BJ (cell line): ENCODE measurements at places on chromosomes 7 and 10. TPM values are rescaled to one million over a fixed set of nuclear protein-coding genes. Genes with fewer than 3 reads are reported as not detected.

GRCh38 chr10:124016804-124017375, 76.5 kb downstream of the CHST15 start:
- no peak for DNase-seq

DNA sequence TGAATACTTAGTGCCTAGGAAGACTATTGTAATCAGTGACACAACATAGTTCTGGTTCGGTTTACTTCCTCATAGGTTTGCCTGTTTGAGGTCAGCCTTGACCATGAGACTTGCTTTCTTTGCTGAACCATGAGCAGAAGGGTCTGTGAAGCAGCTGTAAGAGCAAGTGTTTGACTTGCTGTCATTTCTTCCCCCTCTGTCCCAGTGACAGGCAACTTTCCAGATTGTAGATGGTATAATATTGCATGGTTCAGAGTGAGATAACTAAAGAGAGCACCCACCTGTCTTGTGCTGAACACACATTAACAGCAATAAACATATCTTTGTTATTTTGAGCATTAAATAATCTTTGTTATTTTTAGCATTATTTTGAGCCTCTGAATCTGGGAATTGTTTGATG, 9.3 kb upstream of the RTKN2 start:
- no peak for DNase-seq

- DNase-seq: no peak
Measured at GRCh38 chr7:130444751-130445407, 4.1 kb upstream of the CEP41 start.

GRCh38 chr7:2959828-2960599, 83.7 kb downstream of the CARD11 start:
- DNase-seq: no peak

GRCh38 chr7:120733143-120733542, 124.8 kb downstream of the TSPAN12 start:
- no peak for DNase-seq

DNA sequence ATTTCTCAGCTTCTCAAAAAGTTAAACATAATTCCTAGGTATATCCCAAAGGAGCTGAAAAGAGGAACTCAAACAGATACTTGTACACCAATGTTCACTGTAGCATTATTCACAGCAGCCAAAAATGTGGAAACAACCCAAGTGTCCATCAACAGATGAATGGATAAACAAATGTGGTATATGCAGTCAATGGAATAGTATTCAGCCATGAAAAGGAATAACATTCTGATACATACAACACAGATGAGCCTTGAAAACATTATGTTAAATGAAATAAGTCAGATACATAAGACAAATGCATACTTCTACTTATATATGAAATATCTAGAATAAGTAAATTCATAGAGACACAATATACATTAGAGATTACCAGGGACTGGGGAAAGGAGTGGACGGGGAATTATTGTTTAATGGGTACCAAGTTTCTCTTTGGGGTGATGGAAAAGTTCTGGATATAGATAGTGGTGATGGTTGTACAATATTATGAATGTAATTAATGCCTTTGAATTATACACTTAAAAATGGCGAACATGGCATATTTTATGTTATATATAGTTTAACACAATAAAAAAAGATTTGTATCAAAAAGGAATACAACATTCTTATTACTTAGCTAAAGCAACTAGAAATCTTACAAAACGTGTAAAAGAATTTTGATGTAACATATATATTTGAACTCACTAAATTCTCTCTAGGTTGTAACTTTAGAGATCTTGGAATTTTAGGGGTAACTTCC, 15.0 kb downstream of the PEX1 start:
- no peak for DNase-seq

GRCh38 chr7:75732764-75733630, 5.7 kb downstream of the HIP1 start:
- DNase-seq: peak; percentile 84

DNA sequence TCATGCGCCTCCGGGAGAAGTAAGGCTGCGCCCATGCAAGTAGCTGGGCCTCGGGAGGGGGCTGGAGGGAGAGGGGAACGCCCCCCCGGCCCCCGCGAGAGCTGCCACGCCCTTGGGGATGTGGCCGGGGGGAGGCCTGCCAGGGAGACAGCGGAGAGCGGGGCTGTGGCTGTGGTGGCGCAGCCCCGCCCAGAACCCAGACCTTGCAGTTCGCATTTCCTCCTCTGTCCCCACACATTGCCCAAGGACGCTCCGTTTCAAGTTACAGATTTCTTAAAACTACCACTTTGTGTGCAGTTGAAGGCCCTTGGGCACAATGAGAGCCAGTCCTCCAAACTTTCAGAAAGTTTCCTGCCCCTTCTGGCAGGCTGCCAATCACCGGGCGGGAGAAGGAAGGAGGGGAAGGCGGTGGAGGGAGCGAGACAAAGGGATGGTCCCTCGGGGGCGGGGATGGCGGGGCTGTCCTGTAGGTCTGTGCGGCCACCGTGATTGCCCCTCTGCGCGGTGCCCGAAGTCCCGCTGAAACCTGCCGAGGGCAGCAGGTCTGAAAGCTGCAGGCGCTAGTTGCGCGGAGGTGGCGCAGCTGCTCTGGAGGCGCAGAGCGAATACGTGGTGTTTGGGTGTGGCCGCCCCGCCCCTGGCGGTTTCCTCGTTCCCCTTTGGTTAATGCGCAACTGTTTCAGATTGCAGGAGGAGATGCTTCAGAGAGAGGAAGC, 2.1 kb downstream of the VIM start:
- DNase-seq: no peak

DNA sequence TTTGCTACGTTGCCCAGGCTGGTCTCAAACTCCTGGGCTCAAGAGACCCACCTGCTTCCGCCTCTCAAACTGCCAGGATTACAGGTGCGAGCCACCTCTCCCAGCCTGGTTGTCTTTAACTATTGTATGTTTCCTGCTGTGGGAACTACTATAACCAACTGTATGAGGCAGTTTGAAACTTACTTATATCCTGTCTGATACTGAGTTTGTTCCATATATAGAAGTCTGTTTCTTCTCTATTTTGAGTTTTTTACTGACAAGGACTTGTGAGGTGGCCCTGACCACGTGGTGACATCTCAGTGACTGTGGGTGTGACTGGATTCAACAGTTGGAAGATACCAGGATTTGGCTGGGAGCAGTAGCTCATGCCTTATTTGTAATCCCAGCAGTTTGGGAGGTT, 14.2 kb downstream of the FBH1 start:
- no peak for DNase-seq

DNA sequence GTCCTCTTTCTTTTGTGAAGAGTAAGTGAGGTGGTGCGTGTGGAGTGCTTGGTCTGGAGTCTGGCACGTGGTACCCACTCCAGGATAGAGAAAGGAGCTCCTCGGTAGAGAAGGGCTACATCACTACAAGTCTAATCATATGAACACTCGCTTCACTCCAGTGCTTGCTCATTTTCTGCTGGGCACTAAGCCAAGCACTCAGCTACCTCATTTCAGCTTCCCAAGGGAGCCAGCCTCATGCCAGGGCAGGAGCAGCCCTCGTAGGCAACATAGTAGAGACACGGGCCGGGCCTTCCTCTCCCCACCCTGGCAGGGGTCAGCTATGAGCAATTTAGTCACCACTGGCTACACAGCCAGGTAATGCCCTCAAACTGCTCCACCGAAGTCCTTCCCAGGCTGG, 11.4 kb upstream of the HSPA12A start:
- no peak for DNase-seq

DNA sequence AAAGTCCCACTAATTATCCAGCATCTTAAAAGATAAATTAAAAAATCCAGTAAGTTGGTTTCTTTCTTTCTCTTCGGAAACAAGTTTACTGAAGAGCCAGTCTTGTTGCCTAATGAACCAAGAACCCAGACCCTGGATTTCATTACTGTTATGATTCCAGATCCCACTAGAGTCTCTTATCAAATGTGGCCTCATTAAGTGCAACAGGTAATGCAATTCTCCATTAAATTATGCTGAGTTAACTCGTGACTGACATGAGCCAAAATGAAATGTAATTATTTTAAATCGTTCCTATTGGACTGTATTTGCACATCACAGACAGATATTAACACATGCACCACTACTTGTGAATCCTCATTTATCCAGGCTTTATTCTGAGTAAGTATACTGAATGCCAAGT, 115.6 kb downstream of the NXPH1 start:
- no peak for DNase-seq

Gene CEP55
- 16.8 and 28.2 TPM in 2 replicates for polyA plus RNA-seq

Gene PRF1
- polyA plus RNA-seq: not detected in 2 replicates

Gene PPP1R17
- polyA plus RNA-seq: not detected in 2 replicates

Gene ANXA8
- 0.27 and 0.42 TPM in 2 replicates for polyA plus RNA-seq

Gene ANKRD7
- not detected in 2 replicates for polyA plus RNA-seq
